ENCODE measurements at places on chromosomes 7 and 10.

GRCh38 chr7:117666031-117666430 lies 186.2 kb downstream of the CFTR start:
- DNase-seq: peak; percentile 20

DNA sequence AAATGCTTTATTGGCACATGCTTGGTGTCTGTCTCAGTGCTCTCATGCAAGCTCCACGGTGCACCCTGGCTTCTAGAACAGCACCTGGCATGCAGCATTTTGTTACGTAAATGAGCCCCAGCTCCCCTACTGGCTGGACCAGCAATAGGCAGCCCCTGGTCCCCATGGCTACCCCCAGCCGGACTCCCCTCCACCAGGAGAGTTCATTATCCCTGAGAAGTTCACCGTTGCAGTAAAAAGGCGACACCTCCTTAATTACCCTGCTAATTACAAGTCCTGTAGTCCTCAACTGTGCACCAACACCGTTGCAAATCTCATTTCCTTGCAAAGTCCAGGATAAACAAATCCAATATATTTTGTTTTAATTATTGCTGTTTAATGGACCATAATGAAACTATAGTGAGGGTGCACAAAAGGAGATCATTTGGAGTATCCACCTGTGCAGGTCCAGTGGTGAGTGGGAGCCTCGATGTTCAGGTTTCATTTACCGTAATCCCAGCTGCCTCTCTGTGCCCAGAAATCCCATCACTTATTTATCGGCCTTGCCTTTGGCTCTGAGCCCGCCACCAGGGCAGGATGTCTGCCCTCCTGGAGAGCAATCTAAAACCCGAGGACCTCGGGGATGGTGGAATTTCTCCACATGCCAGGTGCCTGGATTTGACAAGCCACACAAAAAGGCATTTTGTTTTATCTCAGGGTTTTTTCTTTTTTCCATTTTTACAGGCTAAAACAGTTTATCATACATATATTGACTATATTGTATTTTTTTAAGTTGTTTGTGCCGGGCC lies 12.8 kb upstream of the DRGX start:
- no peak for DNase-seq

DNA sequence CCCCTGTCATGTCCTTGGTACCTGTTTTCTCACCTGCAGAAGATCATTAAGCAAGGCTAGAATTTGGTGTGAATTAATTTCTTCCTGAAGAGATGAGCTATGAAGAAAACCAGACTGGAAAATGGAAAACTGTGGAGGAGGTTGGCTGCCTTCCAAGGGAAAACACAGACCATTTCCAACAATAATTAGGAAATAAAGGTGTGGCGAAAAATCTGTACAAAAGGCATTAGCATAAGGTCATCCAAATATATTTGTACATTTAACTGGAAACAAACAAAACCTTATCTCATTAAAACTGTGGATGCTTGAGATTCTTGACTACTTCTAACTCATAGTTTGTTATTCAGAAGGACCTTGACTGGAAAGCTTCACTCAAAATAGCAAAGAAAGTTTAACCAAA lies 1.7 kb downstream of the STN1 start:
- no peak for DNase-seq

DNA sequence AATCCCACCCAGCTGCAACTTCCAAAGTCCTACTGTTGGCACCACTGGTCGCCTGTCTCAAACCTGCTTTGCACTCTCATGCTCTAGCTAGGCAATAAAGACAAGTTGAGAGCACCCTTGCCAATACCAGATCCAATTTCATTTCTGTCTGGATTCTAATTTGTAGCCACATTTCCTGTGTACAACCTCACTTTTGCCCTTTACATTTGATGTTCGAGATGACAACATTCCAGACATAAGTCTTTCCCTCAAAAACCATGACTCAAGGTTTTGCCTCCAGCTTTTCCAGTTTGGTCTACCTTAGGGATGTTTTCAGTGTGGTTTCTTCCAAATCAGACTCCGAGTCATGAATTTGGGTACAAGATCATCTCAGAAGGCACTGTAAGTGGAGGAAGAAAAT lies 309.0 kb downstream of the GPAM start:
- peak; percentile 64 for DNase-seq

GRCh38 chr10:132630666-132631337 lies 93.2 kb downstream of the INPP5A start:
- no peak for DNase-seq

GRCh38 chr7:2553108-2553507 lies 2.2 kb downstream of the BRAT1 start:
- DNase-seq: no peak

GRCh38 chr10:112711366-112711765 lies 238.7 kb upstream of the TCF7L2 start:
- no peak for DNase-seq

- no peak for DNase-seq
Observed at GRCh38 chr10:128729910-128730420, 603.7 kb upstream of the MKI67 start.

- no peak for DNase-seq
Observed at GRCh38 chr7:72111086-72111485, 301.1 kb downstream of the CALN1 start.

GRCh38 chr7:35691366-35691765 lies 3.6 kb downstream of the HERPUD2 start:
- no peak for DNase-seq
